Upper lobe of left lung (tissue), 6 donors: ENCODE measurements at places on chromosomes 1 and 21.

DNA sequence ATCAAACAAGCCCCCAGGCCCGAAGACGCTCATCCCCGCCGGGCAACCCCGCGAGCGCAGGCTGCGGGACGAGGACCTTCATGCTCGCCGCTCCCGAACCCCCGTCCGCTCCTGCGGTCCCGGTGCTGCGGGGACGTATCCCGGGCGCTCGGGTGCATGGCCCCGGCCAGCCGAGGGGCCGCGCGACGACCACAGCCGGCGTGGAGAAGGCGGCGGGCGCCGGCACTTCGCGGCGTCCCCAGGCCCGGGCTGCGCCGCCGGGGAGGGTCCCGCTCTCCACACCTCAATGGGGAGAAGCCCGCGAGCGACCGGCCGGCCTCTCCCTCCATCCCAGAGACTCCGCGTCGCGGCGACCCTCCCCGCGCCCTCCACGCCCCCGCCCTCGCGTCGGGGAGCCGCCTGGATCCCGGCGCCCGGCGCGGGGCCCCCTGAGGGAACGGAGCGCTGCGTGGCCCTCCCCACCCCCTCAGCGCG lies 401 bp downstream of the ERRFI1 start:
- H3K27ac ChIP-seq, result peak overlapping the region; percentile 97
- peak overlapping the region; percentile 81 for H3K4me3 ChIP-seq
- peaks cover 33% of the 10 kb centered on the region for H3K4me1 ChIP-seq
- H3K36me3 ChIP-seq, result no peaks in the 10 kb centered on the region
- no peaks in the 10 kb centered on the region for H3K27me3 ChIP-seq
- no peak for DNase-seq

- H3K27ac ChIP-seq, result no peak overlapping the region
- H3K36me3 ChIP-seq, result no peaks in the 10 kb centered on the region
- no peaks in the 10 kb centered on the region for H3K27me3 ChIP-seq
- H3K4me1 ChIP-seq, result no peaks in the 10 kb centered on the region
- H3K4me3 ChIP-seq, result no peak overlapping the region
Measured at GRCh38 chr1:193540511-193540910, 354.1 kb upstream of the B3GALT2 start.

DNA sequence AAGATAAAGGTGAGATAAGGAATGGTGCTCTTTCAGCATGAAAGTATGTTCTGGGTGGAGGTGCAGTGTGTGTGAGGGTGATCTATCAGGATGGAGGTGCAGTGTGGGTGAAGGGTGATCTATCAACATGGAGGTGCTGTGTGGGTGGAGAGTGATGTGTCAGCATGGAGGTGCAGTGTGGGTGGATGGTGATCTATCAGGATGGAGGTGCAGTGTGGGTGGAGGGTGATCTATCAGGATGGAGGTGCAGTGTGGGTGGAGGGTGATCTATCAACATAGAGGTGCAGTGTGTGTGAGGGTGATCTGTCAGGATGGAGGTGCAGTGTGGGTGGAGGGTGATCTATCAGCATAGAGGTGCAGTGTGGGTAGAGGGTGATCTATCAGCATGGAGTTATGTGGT lies 12.3 kb upstream of the MAP10 start:
- no peaks in the 10 kb centered on the region for H3K27me3 ChIP-seq
- no peak overlapping the region for H3K4me3 ChIP-seq
- H3K4me1 ChIP-seq, result peaks cover 4% of the 10 kb centered on the region
- DNase-seq, result no peak

DNA sequence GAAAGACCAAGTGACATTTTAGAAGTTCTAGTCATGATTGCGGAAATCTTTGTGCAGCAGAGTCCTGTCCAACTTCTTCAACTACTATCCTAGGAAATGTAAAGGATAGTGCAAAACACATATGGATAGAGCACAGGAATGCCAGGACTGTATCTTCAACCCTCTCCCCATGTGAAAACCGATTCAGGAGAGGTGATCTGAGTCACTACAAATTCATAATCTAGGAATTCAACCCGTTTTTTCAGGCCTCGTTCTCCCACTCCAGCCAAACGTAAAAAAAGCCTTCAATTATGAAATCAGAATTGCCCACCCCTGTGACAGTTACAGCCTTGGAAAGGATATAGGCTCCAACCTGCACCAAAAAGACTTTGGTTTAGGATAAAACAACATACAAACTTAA lies 52.9 kb upstream of the RGS1 start:
- H3K36me3 ChIP-seq, result no peaks in the 10 kb centered on the region
- DNase-seq, result no peak
- H3K27ac ChIP-seq, result no peak overlapping the region
- H3K27me3 ChIP-seq, result no peaks in the 10 kb centered on the region
- H3K4me1 ChIP-seq, result no peaks in the 10 kb centered on the region

GRCh38 chr1:225813214-225813964 lies 3.5 kb downstream of the EPHX1 start:
- peak overlapping the region; percentile 57 for H3K27ac ChIP-seq
- no peaks in the 10 kb centered on the region for H3K27me3 ChIP-seq
- H3K36me3 ChIP-seq, result no peaks in the 10 kb centered on the region
- no peak overlapping the region for H3K4me3 ChIP-seq
- no peak for DNase-seq

GRCh38 chr21:43347461-43348169 lies 79.3 kb downstream of the SIK1 start:
- DNase-seq, result no peak
- H3K4me3 ChIP-seq, result no peak overlapping the region
- H3K27me3 ChIP-seq, result no peaks in the 10 kb centered on the region
- no peak overlapping the region for H3K27ac ChIP-seq

- DNase-seq, result peak; percentile 70
- H3K4me3 ChIP-seq, result no peak overlapping the region
- no peaks in the 10 kb centered on the region for H3K27me3 ChIP-seq
Measured at GRCh38 chr1:234934611-234935033, 194.0 kb downstream of the TOMM20 start.

DNA sequence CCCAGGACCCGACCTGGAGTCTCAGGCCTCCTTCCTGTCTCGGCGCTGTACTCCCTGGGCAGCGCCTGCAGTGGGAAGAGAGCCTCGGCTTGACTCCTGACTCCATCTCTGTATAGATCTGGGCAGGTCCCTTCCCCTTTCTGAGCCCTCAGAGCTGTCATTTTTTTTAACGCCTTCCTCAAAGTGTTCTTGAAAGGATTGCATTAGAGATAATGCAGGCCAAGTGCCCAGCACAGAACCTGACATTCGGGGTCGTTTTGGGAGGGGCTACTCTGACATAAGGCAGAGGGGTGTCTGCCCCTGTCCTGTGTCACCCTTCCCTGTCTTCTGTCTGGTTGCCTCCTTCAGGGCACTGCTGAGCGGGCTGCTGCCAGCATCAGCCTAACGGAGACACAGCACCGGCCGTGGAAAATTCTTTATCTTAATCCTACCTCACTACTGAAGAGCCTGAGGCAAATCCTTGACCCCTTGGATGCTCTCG lies 271.6 kb downstream of the TRABD2B start:
- peaks cover 17% of the 10 kb centered on the region for H3K27me3 ChIP-seq
- no peak for DNase-seq
- no peaks in the 10 kb centered on the region for H3K36me3 ChIP-seq
- H3K4me1 ChIP-seq, result peaks cover 8% of the 10 kb centered on the region

GRCh38 chr21:43210454-43211071 lies 41.8 kb downstream of the CRYAA start:
- H3K27ac ChIP-seq, result no peak overlapping the region
- peaks cover 11% of the 10 kb centered on the region for H3K4me1 ChIP-seq
- no peak for DNase-seq
- H3K36me3 ChIP-seq, result no peaks in the 10 kb centered on the region
